Activated CD4-positive, alpha-beta T cell treated with anti-CD3 and anti-CD28 coated beads for 1 hour (primary cell): ENCODE measurements at places on chromosomes 1 and 21.

DNA sequence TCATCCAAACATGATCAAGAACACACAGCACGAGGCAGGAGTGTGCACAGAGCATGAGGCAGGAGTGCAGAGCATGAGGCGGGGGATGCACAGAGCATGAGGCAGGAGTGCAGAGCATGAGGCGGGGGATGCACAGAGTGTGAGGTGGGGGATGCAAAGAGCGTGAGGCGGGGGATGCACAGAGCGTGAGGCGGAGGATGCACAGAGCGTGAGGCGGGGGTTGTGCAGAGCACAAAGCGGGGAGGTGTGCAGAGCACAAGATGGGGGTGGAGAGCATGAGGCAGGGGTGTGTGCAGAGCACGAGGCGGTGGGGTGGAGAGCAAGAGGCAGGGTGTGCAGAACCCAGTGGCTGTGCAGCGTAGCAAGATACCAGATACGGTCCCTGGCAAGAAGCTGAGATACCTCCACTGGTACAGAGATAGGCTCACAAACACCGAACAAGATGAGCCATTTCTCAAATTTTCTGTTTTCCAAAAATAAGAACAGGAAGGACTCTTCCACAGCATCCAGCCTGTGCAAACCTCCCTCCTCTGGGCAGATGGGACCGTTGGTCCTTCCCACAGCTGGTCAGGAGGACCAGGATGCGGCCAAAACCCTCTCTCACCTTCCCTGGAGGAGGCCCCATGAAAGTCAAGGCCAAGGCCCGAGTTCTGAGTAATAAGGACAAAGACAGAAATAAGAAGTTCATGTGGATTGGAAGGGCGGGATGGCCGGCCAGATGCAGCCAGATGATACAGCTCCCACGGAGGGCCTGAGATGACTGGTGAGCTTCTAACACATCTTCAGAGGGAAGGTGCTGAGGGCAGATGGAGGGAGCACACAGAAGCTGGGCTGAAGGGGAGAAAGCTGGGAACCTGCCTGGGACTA, 12.0 kb downstream of the SPATC1L start:
- peak; percentile 0 for DNase-seq

DNA sequence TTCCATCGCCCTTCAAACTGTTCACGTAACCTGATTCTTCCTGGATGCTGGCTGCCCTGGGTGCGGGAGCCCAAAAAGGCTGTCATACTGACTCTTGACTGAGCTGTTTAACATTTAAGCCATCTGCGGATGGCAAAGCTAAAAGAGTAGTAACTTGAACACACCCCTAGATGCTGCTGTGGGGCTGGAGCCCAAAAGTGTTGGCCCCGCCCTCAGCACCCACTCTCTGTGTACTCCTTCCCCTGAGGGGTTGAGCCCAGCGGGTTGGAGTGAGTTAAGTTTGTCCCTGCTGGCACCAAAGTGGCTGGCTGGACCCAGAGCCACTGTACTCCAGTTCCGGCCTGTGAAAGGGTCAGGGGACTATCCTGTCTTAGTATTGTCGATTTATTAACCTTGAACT, 640.6 kb downstream of the PTPRU start:
- no peak for DNase-seq

DNA sequence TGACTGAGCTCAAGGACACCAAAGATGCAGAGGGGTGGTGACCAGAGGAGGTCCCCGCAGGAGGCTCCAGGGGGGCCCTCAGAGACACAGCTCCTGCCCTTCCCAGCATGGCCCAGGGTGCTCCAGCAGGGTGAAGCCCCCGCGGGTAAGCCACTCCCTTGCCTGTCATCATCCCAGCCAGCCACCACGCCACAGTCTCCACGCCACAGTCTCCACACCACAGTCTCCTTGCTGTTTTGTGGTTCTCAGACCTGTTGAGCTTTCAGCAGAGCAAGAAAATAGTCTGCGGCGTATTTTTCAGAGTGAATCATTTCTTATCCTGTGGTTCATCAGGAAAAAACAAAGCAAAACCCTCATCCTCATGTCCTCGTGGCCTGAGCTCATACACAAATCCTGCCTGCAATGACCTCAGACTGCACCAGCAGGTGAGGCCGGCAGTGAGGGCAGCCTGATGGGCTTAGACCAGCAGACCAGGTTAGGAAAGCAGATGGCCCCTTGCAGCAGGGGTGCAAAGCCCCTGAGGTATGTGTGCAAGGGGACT, 25.7 kb upstream of the ABCG1 start:
- peak; percentile 30 for DNase-seq

GRCh38 chr1:155070158-155070621, 6.7 kb downstream of the EFNA4 start:
- DNase-seq = no peak

- no peak for DNase-seq
These were observed 19.4 kb downstream of the LPGAT1 start for GRCh38 chr1:211811126-211811525.

DNA sequence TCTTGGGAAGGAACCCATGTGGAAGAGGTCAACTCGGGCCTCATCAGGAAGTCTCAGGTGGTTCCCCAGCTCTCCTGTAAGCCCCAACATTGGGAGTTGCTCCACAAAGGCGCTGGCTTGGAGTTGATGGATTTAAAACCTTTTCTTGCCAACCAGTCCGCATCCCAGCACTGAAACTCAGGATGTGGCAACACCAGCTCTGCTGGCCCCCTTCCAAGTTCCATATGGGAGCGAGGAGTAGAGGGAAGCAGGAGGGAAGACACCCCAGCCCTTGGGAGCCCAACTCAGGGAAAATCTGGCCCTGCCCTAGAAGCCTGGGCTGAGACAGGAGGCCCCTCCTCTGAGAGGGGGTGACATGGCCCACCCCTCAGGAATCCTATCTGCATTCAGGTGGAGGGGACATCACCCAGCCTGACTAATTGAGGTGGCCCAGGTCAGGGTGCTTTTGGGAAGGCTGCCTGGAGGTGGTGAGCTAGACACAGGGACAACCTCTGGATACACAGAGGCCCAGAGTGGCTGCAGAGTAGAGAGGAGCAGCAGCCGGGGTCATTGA, 33.1 kb upstream of the DMBX1 start:
- no peak for DNase-seq

- no peak for DNase-seq
These were observed 66.0 kb upstream of the DNAH14 start for GRCh38 chr1:224863486-224863885.
